ENCODE measurements at places on chromosomes 16 and 17.

DNA sequence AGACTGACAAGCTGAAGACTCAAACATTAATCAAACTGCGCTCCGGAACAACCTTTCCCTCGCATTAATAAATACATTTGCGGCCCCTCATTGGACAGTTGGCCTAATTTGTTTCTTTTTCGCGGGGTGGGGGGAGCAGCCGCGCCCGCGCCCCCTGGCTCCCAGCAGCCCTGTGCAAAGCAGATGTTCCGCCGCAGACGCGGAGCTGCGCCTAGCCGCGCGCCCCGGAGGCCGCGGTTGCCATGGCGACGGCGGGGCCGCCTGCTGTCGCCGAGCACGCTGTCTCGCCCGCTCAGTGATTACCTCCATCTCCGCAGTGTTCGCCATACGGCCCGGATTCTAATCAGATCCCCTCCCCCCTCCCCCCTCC, 25.5 kb downstream of the COPZ2 start:
- peak; percentile 70 for DNase-seq

DNA sequence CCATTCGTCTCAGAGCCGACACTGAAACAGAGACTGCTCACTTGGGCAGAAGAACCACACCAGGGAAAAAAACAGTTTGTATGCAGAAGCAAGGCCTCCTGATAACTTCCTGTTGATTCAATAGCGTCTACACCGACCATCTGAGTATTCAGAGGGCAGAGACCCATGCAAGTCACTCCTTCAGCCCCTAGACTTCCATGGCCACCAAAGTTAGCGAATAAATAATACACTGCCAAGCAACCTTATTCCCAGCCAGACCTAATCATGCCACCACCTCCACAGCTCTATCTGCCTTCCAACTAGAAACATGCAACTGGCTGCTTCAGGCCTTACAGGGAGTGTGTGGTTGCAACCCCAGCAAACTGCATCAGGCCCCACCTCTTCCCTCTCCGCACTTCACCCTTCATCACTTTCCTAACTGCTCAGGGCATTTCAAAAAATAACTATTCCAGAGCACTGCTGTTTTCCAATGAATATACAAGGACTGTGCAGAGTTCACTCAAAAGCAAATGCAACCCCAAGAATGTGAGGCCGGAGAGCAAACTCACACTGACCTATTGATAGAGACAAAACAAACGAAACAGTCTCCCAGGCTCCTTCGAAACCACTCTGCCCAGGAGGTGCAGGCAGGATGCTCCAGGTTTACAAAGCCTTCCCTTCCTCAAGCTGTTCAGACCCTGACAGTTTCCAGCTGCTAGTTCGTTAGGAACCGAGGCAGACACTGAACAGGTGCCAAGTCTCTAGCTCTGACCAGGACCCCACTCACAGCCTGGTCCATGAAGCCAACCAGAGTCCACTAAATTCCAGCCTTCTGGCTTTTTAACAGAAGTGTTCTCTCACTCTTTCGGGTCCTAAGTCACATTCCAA, 3.6 kb downstream of the USP7 start:
- DNase-seq: peak; percentile 54

DNA sequence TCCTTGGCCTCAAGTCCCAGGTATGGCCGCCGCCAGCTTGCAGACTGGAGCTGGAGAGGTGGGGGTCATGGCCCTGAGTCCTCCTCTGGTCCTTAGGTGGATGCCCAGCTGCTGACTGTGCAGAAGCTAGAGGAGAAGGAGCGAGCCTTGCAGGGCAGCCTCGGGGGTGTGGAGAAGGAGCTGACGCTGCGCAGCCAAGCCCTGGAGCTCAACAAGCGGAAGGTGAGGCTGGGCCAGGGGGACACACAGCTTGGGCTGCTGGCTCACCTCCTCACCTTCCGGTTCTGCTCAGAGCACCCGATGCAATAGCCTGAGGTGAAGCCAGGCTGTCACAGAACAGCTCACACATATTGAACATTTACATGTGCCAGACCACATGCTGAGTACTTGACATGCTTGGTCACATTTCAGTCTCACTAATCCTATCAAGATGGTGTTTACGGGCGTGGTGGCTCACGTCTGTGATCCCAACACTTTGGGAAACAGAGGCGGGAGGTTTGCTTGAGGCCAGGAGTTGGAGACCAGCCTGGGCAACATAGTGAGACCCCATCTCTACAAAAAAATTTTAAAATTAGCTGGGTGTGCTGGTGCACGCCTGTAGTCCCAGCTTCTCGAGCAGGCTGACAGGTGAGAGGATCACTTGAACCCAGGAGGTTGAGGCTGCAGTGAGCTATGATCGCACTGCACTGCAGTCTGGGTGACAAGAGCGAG, 7.4 kb downstream of the RNF40 start:
- DNase-seq: no peak

DNA sequence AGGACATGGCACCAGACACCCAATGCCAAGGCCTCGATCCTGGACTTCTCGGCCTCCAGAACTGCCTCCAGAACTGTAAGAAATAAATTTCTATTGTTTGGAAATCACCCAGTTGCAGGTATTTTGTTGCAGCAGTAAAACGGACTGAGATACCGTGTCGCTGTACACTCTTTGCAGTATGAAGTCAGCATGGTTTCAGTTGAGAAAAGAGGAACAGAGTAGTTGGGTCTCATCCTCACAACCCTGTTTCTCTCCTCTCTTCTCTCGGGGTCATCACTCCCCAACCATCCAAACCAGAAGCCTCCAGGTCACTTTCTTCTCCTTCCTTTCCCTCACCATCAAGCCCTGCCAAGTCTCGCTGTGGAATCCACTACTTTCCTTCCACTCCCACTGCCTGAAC, 77.8 kb downstream of the ADCY9 start:
- DNase-seq: no peak

DNA sequence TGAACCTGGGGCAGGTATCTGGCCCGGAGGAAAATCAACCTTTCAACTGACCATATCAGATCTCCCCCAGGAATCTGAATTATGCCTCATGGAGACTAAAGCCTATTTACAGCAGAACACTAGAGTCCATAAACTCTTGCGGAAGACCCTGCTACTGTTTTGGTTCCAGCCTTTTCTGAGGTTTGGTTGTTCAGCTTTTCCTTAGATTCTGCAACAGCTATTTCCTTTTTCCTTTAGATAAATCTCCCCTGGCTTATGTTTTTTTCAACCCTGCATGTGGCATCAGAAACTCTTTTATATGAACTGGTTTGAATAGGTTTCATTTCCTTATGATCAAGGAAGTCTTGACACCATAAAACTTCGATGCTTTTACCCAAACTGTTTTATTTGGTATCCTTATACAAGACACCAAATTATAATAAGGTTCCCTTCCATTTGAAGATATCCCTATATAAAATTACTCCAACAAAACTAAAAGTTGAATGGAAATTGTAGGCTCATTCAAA, 13.1 kb downstream of the SPOP start:
- no peak for DNase-seq

- DNase-seq: peak; percentile 77
These were observed 3.7 kb upstream of the CBX8 start for GRCh38 chr17:79800325-79801155.

- DNase-seq: peak; percentile 15
These were observed 114.8 kb upstream of the XYLT1 start for GRCh38 chr16:17585449-17586074.

DNA sequence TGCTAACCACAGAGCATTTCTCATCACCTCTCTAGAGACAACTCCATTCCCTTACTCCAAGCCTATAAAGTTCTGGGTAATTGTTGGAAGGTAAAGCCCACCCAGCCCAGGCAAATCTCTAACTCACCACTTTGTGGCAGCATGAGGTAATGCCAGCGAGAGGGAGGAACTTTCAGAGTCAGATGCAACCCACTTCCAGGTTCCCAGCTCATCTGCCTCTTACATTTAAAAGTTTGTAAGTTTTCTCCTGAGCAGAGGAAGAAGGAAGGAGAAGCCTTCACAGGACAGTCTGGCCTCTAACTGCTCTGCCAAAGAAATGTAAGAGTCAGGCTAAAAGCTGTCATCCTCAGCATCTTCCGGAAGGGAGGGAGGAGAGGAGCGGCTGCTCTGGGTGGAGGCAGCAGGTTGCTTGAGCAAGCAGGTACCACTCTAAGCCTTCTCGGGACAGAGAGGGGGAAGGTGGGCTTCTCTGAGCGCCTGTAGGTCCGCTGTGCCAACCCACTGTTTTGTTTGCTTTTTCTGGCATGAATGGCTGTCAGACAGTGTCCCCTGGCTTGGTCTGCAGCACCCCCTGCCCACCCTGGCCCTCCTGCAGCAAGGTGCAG, 1.0 kb downstream of the ZNF319 start:
- peak; percentile 82 for DNase-seq
